ENCODE measurements at places on chromosomes 2 and 18.

DNA sequence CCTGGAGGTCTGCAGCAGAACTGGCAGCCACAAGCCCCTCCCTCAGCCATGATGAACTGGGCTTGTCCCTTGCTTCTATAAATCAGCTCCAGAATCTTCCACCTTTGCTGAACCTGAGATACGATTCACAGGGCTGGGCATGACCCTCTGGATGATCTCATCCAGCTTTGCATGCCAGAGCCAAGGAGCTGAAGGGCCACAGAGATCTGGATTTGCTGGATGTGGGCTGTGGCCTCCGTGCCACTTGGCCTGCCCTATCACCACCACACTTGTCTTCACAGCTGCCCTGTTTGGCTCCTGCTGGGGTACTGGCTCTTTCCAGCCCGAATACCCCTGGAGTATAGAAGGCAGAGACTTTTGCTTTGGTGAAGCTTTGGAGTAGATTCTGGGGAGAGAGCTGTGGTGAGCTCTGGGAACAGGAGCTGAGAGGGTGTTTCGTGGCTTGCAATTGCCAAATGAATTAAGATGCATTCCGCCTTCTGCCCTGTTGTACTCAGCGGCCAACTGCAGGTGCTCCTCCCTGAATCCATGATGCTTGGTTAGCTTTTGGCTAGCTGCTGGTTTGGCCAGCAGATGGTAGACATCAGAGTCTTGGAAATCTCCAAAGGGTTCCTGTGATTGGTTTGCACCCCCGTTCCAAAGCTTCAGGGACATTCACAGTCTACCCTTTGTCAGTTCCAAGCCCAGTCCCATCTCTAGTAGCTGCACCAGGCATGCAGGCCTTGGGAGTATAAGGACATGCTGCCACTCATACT lies 30.9 kb upstream of the GIGYF2 start:
- DNase-seq, result peak; percentile 82

DNA sequence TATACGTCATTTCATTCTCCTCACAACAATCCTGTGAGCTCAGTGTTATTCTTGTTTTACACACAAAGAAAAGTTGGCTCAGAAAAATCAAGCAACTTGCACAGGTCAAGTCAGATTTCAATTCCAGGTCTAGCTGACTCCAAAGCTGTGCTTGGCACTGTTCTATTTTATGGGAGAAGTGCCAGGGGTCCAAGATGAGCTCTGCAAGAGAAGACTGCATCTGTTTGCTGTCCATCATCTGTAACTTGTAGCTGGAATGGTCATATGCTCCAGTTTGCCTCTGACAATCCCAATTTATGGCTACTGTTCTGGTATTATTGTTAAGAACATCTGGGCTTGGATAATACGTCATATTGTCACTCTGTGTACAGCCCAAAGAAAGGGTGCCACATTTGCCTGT lies 28.9 kb downstream of the KCNF1 start:
- DNase-seq, result no peak

GRCh38 chr2:140288213-140288612 lies 1508.0 kb upstream of the NXPH2 start:
- no peak for DNase-seq

GRCh38 chr18:68244786-68245185 lies 470.1 kb downstream of the TMX3 start:
- no peak for DNase-seq

DNA sequence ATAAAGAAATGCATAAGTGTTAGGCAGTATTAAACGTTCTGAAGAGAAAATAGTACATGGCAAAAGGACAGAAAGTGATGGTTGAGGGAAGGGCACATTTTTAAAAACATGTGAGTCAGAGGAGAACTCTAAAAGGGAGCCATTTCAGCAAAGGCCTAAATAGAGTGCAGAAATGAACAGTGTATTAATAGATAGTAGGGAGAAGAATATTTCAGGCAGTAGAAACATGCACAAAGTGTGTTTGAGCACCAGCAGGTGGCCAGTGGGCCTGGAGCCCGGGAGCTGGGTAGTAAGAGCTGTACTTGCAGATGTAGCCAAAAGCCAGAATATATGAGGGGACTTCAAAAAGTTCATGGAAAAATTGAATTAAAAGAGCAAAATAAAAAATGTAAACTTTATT lies 288.1 kb upstream of the FIGN start:
- DNase-seq, result no peak

DNA sequence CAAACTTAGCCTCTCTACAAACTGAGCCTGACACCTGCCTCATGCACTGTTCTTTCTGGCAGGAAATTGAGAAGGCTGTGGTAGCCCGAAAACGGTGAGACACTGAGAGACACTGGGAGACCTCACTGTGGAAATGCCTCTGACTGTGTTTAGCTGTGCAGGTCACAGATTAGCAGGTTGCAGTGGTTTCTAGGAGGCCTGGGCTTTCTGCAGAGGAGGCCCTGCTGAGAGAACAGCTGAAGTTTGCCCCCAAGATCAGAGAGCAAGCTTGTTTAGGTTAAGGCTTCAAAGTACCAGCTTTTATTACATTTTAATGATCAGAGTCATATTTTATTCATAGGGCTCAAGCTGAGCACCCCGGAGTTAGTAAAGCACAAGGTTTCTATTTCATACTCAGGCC lies 68.7 kb upstream of the LYPD6 start:
- DNase-seq, result no peak

DNA sequence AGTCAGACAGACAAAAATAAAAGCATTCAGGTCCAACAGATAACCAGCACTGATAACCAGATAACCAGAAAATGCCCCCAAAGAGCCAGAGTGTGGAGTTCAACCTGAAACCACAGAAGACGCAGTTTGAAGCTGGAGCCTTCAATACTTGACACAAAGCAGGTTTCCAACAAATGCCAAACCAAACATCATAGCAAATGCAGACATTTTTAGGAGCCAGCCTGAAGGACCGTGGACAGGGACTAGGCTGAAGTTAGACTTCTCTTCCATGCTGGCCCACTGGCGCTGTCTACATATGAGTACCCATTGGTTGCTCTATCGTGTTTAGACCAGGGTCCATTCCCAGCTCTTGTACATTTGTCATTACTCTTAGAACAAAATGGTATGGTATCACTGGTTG lies 9.9 kb downstream of the COLEC12 start:
- no peak for DNase-seq

GRCh38 chr2:26382564-26382963 lies 19.2 kb upstream of the DRC1 start:
- DNase-seq, result no peak

GRCh38 chr2:197500503-197501131 lies 438 bp downstream of the HSPE1 start:
- DNase-seq, result no peak

GRCh38 chr18:61948281-61948741 lies 55.5 kb upstream of the RNF152 start:
- no peak for DNase-seq

GRCh38 chr2:27737676-27738348 lies 33.7 kb upstream of the MRPL33 start:
- DNase-seq, result no peak

GRCh38 chr2:30653847-30654246 lies 153.4 kb downstream of the CAPN13 start:
- no peak for DNase-seq

DNA sequence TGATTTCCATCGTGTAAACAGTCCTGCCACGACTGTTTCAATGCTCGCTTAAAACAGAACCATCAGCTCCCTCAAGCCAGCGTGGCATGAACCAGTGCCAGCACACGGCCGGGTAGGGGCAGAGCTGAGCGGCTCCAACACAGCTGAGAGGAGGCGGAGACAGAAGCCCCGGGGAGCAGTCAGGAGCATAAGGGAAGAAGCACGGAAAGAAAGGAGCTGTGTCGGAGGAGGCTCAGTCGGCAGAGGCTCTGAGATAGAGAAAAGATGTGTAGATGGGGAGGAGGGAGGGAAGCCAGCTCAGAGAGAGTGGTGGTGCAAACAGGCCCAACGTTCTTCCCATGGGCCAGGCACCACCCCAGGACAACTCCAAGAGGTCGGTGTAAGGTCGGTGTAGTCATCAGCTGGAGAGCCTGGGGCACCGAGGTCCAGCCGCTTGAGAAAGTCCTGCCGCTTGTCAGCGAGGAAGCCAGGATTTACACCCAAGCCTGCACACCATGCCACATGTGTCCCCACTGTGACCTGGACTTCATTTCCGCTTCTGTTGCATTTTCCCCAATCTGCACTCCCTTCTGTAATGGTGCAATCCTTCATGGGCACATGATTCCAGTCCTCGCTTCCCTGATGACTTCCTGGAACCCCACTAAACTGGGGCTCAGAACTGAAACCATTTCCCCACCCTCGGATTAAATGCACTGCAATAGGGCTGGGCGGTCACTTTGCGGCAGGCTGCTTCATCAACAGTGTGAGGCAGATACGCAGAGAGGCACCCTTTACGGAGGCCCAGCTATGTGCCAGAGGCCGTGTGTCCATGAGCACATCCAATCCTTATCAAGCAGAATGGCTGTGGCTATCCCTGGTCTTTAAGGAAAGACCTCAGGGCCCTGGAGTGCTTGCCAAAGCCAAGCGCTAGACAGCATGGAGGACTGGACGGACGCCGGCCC lies 43.5 kb downstream of the CYP27C1 start:
- DNase-seq, result peak; percentile 17

DNA sequence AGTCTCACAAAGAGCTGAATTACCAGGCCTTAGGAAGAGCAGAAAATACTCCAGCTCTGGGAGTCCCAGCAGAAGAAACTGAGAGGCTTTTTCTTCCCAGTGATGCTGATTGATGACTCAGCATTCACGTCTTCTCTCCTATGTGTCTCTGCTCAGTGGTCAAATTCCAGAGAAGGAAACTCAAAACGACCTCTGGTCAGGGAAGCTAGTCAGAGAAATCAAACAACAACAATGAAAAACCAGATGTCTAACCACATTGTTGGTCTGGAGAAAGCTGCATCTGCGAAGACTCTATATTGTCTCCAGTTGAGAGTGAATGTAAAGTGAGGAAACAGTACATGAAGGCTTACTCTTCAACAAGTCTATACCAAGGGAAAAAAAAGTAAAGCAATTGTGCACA lies 28.6 kb upstream of the CERS6 start:
- DNase-seq, result no peak

GRCh38 chr2:181374781-181375675 lies 82.2 kb upstream of the ITGA4 start:
- no peak for DNase-seq

- DNase-seq, result no peak
Measured at GRCh38 chr2:42106257-42106816, 58.5 kb downstream of the PKDCC start.

DNA sequence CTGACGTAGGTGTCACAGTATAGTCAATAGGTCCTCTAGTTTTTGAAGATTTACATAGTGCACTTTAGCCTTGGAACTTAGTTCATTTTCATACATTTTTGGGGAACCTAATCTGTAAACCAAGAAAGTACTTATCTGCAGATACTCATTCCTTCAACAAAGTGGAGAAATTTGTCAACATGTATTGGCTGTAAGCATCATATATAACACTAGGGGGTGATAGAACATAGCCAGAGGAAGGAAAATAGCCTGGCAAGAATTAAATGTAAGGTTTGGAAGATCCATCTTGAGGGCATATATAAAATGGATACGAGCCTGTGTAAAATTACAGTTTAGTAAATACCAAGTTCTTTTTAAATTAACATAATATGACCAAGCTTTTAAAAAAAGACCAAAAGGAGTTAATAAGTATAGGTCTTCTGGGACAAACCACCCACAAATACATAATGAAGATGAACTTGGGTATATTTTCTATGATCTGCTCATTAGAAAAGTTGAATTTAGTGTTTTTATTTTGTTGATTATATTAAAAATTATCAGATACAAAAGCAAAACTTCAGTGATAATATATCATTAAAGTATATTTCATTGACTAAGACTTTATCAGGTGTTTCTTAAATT lies 18.2 kb downstream of the RPL37A start:
- peak; percentile 43 for DNase-seq

DNA sequence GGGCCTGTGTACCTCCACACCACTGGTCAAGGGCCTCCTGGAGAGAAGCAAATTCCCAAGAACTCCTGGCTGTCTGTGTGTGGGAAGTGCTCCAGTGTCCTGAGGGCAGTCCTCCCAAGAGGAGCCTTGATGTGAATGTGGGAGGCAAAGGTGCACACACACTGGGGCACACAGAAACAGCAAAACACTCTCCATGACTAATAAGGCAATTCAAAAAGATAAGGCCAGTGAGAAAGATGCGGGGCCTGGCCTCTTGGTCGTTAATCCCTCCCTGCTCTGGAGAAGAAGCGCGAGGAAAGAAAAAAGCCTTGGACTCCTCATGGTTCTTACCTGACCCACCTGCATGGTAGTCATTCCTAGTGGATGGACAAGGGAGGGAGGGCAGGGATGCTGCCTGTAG lies 373.2 kb downstream of the SLC4A3 start:
- no peak for DNase-seq

GRCh38 chr2:9263428-9263827 lies 56.8 kb downstream of the ASAP2 start:
- DNase-seq, result no peak

GRCh38 chr2:64202206-64202845 lies 58.1 kb upstream of the PELI1 start:
- no peak for DNase-seq

- no peak for DNase-seq
Measured at GRCh38 chr2:178317811-178318210, 123.5 kb downstream of the OSBPL6 start.

DNA sequence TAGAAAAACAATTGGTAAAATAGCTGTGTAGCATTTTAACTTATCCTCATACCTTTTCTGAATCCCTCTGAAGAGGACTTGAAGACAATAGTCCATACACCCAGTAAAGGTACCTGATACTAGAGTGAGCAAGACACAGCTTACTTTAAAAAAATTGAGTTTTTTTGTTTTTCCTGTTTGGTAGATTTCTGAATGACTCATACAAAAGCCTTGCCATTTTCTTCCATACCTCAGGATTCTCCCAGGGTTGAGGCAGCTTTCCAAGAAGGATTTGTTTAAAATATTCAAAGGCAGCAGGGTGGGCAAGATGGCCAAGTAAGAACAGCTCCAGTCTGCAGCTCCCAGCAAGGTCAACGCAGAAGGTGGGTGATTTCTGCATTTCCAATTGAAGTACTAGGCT lies 551.0 kb upstream of the LRATD1 start:
- DNase-seq, result no peak

- DNase-seq, result no peak
Measured at GRCh38 chr18:60279391-60279790, 93.2 kb downstream of the MC4R start.

DNA sequence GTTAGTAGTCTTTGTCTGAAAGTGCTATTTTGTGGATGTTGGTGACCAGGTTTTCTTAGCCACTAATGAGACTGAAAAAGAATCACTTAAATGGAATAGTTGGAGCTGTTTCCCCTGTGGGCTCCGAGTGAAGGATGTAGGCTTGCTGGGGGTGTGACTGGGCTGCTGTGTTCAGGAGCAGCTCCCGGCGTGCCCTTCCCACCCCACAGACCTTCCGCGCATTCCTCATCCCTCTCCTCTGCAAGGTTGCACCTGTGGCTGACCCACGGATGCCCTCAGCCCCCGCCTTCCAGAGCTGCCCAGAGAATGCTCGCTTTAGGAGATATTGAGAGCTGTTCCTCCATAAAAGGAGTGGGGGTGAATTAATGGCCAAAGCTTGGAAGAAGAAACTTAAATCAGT lies 174.3 kb downstream of the LDLRAD4 start:
- no peak for DNase-seq

- no peak for DNase-seq
Measured at GRCh38 chr2:49248506-49248905, 94.2 kb upstream of the FSHR start.

GRCh38 chr2:96113367-96113677 lies 3.0 kb downstream of the ADRA2B start:
- DNase-seq, result no peak
